ENCODE measurements at places on chromosomes 16 and 17. TPM values are rescaled to one million over a fixed set of nuclear protein-coding genes. Genes with fewer than 3 reads are reported as not detected.

DNA sequence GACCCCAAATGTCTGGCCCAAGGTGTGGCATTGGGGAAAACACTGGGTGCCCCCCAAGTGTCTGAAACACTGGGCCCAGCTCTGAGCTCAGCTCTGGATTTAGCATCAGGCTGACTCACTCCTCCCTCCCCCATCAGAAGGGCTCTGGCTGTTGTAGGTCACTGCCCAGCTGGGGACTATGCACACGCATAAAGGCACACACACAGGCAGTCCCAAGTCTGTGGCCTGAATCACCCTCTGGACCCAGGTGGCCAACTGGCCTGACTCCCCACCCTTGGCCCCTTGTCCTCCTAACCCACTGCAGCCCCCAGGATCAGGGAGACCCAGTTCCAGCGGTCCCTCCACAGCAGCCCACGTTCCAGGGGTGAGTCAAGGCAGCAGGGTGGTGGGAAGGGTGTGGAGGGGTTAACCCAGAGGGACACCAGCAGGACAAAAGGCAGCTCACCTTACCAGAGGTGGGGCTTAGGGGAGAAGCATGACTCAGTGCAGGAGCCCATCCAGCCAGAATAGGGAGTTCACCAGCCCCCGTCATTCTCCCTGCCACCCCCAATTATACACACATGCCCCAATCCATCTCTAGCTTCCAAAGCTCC lies 47.0 kb downstream of the MYO18A start:
- DNase-seq = peak; percentile 58

DNA sequence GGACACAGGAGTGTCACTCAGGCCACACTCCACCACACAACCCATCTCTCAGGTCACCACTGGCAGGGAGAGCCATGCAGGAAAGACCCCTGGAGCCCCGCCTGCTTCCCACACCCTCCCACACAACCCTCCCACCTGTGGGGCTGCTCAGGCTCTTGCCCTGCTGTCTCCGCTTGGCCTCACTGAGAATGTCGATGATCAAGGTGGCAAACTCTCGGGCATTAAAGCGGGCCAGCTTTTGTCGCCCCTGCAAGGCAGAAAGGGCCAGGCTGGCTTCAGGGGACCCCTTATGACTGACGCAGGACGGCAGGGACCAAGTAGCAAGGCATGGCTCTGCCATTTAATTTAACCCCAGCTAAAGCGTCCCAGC lies 8.5 kb downstream of the TP53I13 start:
- no peak for DNase-seq

- DNase-seq = peak; percentile 72
Observed at GRCh38 chr16:86355951-86356350, 154.4 kb upstream of the FOXF1 start.

GRCh38 chr16:11360641-11361373 lies 15.5 kb downstream of the RMI2 start:
- DNase-seq = no peak

DNA sequence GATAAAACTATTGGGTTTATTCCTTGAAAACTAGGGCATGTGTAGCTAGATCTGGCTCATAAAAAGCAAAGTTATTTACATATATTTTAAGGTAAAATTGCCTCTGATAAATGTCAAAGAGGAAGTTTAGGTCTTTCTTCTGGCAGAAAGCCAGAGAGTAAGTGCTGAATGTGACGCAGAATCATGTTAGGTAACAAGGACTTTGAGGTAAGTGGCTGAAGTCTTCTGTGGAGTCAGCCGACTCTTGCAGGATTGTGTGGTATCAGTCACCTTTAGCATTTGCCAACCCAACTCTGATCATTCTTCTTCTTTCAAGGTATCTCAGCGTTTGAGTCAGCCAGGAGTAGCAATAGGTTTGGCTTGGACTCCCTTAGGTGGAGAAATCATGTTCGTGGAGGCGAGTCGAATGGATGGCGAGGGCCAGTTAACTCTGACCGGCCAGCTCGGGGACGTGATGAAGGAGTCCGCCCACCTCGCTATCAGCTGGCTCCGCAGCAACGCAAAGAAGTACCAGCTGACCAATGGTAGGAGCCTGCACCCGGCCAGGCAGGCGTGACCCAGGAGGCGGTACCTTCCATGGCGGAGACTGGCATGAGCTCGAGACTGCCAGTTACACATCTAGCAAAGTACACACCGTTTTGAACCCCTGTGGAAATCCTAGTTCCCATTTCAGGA lies 37.9 kb downstream of the SIAH1 start:
- no peak for DNase-seq

DNA sequence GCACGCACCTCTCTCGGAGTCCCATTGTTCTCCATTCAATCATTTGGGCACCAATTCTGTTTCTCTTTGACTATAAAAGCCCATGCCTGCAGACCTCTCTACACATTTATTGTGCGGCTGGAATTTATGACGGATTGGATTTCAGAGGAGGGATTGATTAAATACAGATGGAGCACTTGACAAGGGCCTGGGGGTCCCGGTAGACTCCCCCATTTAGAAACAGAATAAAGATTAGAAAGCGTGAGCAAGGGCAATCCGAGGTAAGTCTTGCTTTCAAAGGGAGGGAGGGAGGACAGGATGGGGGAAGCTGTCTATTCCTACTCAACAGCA lies 15.1 kb upstream of the PITPNM3 start:
- DNase-seq = no peak

GRCh38 chr16:683396-684070 lies 601 bp downstream of the JMJD8 start:
- no peak for DNase-seq

DNA sequence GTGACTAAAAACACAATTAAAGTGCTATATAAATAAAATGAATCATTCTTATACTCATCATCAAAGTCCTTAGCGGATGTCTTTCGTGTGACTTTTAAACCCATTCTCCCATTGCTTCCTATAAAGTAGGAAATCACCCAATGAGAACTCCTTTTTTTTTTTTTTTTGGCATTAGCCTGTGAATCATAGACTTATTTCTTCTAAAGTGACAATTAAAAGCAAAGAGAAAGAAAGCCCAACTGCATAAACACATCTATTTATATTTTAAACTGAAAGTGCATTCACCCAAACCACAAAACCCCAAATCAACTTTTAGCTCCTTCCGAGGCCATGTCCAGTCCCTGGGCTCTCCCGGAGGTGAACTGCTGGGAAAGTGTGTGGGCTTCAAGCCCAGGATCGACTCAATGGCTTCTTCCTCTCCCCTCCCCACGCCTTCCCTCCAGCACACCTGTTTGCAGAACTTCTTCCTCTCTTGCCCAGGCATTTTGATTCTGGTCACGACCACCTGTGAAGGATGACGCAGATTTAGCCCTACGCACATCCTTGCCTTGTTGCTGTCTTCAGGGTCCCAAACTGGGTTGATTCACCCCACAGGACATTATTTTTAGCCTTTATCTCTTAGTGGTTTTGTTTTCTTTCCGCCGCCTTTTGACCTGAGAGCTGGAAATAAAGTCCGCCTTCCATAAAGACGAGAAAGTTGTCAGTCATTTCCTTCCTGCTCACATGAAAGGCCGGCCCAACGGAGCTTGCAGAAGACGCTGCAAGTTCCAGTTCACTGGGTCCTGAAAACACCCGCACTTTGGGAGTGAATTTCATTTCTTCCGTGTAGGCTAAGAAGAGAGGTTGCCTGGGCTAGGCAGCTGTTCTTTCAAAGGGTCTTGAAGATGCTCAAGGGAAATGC lies 166.8 kb downstream of the MAP2K6 start:
- DNase-seq = no peak

GRCh38 chr16:11915114-11915643 lies 577 bp downstream of the GSPT1 start:
- no peak for DNase-seq

DNA sequence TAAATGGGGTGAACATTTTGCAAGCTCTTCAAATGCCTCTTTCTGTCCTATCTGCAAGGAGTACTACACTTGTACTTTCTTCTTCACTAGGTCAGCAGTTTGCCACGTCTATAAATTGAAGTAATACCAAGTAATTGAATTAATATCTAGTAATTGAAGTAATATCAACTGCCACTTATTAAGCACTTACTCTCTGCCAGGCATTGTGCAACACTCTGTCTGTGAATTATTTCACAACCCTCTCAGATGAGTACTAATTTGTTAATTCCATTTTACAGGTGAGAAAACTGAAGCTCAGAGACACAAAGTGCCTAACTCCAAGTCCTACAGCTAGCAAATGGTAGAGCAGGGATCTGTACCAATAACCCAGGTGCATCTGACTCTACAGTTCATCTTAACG lies 4.1 kb downstream of the SDR42E1 start:
- no peak for DNase-seq

GRCh38 chr16:67183-67791 lies 5.1 kb downstream of the RHBDF1 start:
- DNase-seq = no peak

GRCh38 chr17:56074361-56074890 lies 78.8 kb upstream of the ANKFN1 start:
- no peak for DNase-seq

GRCh38 chr17:78426293-78426879 lies 47.9 kb downstream of the PGS1 start:
- no peak for DNase-seq

DNA sequence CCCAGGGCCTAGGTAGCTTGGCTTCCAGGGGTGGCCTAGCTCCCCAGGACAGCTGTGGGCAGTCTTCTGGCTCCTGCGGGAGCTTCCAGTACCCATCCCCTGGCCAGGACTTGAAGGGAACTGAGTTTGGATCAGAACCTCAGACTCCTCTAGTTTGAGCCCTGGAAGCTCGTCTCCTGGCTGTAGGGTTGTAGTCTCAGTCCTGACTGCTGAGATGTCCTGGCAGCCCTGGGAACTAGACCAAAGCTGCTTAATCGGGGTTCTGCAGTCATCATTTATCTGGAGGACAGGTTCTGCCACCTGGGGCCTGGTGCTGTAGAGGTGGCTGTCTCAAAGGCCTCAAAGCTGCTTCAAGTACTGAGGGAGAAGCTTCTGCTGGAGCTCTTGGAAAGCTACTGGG lies 163.7 kb downstream of the WSCD1 start:
- no peak for DNase-seq

- no peak for DNase-seq
Observed at GRCh38 chr17:67440277-67441051, 63.4 kb downstream of the PITPNC1 start.

DNA sequence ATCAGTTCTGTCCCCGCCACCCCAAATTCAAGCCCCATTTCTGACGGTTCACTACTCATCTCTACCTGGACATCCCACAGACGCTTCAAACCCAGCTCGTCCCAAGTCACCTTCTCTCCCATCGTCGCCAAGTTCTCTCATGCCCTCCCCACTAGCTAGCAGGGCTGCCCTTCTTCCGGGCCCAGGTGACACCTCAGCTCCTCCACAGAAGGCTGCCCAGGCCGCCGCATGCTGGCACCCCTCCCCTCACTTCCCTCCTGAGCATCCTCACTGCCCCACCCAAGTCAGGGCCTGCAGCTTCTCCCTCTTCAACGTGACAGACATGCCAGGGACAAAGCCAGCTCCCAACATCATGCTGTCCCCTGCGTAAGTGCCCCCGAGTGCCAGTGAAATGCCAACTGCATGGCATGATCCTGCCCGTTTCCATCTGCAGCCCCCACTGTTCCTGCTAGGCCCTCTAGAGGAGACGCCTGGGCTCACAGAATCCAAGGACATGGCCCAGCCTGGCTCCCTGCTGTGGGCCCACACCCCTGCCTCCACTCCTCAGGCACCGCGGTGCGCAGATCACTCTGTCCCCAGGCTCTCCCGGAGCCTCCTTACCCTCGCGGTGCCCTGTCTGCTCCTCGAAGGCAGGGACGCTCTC lies 5.9 kb downstream of the CYB561 start:
- no peak for DNase-seq

DNA sequence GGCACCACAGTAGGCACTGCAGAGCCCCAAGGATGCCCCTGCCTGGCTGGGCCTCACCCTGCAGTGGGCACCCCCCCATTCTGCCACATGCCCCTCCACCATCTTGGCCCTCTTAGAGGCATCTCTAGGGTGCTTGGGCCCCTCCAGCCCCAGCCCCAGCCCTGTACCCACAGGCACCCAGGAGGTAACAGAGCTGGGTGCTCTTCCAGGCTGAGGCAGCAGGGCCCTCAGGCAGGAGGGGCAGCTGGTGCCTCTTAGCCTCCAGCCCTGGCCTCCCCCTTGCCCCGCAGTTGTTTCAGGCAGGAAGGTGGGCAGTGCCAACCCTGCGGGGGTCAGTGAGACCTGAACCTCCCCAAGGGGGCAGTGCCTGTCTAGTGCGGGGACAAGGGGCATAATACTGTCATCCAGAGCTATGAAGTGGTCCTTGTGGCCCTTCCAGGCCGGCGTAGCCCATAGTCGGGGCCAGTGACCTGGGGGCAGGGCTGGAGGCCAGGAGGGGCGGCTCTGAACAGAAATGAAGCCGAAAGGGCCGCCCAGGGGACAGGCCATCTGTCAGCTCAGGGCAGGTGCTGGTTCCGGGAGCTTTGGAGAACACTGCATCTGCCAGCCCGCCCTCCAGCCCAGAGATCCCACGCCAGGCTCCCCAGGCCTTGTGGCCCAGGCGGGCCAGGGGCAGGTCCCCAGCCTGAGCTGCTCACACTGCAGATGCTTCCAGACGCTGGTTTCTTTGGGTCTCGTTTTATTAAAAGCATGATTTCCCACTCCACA lies 4.9 kb upstream of the AATK start:
- DNase-seq = no peak

GRCh38 chr16:68475071-68475470 lies 26.8 kb upstream of the SMPD3 start:
- DNase-seq = no peak

GRCh38 chr17:29019475-29020181 lies 13.8 kb upstream of the SEZ6 start:
- no peak for DNase-seq

DNA sequence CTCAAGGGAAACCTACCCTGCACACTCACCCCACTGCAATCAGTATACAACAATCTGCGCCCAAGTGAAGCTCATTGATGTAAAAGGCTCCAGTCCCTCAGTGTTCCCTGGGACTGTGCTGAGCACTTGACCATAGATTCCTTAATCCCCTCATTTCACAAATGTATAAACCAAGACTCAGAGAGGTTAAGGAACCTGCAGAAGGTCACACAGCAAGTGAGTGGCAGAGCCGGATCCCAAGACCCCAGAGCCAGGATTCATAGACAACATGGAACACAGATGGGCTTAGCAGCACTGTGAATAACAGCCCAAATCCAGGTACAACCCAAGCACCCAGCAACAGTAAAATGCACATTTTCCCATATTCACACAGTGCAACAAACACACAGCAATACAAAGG lies 225.7 kb downstream of the C16orf78 start:
- DNase-seq = no peak

The KRTAP4-9 gene
- 0.57 TPM for total RNA-seq

The EDC4 gene
- total RNA-seq = 64.5 TPM

The NGFR gene
- 6.3 TPM for total RNA-seq

The FAM83G gene
- 20.2 TPM for total RNA-seq

The SLFN14 gene
- not detected for total RNA-seq

The ATP2C2 gene
- not detected for total RNA-seq

The TMED6 gene
- total RNA-seq = 0.11 TPM

The PPP1R27 gene
- not detected for total RNA-seq

The SEZ6 gene
- total RNA-seq = not detected

The C16orf54 gene
- 1.5 TPM for total RNA-seq

The NXN gene
- 3.5 TPM for total RNA-seq

The ATPAF2 gene
- total RNA-seq = 17.8 TPM

The NAGS gene
- 2.6 TPM for total RNA-seq

The CACNG3 gene
- total RNA-seq = not detected

All from HT1080 (cell line).